ENCODE measurements at places on chromosomes 5 and 9.

DNA sequence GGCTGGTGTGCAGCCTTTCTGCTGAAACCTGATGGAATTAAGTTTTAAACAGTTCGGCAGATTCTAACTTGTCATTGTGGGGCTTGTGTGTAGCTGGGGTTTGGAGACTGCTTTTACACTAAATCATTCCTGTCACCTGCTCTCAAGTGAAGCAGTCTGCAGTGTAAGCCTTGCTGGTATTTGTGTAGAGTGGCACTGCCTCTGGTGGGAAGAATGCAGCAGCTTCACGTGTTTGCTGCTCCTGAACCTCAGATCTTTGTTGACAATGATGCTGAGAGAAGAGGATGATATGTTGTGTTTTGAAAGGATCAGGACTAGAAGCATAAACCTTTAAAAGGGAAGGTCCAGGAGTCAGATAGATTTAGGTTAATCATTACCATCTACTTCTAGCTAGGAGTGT lies 88.1 kb downstream of the KDM4C start:
- no peak for DNase-seq

DNA sequence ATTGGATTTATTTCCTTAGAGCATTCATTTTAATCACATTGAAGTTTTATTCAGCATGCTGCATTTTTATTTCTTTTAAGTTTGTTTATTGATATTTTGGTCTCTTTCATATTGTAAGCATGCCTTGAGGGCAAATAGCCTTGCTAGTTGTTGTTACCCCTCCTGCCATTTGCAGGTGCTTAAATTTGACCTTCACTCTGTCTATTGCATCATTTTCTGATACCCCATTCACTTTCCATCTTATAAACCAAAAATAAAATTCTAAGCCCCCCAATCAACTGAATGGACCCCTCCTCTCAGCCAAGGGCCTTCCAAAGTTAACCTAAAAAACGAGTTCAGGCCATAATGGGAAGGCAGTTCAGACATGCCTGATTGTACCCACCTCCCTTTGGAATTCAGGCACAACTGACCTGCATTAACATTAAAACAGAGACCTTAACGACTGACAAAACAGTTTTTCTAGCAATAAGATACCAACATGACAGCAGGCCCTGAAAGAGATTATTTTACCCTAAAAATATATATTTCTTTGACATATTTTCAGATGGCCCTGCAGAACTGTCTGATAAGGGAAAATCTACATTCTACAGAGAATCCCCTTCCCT lies 32.1 kb downstream of the TARS1 start:
- DNase-seq = no peak

GRCh38 chr5:115810761-115811160 lies 5.7 kb downstream of the CDO1 start:
- DNase-seq = no peak

- no peak for DNase-seq
Observed at GRCh38 chr5:52846182-52846842, 58.6 kb downstream of the ITGA1 start.

- no peak for DNase-seq
Observed at GRCh38 chr5:169716287-169716686, 79.2 kb downstream of the DOCK2 start.

DNA sequence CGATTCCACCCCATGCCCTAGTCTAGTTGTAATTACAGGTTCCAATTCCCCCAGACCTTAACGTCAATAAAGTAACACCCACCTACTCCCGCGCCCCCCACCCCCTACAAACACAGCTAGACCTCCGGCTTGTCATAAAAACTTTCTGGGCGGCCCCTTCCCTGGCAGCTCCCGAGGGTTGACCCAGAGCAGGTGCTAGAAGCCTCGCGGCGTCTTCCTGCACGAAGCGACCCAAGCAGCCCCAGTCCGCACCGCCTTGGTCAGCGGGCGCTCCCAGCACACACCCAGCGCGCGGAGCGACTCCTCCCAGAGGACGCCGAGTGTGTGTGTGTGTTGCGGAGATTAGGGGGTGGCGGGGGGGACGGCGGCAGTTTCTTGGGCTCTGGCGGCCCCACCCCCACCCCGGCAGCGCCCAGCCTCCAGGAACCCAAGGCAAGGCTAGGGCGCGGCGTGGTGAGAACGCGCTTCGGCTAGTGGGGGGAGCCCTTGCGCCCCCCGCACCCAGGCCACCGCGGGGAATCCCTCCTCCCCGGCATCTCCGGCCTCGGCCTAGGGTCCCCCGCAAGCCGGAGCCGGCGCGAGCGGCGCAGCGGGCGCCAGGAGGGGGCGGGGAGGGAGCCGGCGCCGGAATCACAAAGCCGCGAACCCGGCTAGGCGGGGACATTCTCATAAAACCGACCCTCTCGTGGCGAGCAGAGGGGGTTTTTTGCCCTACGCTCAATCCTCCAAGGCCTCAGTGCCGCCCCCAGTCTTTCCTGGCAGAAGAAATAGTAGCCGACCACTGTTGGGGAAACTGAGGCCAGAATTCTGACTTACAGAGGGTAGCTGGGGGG lies 2.2 kb downstream of the PCDH1 start:
- DNase-seq = no peak

DNA sequence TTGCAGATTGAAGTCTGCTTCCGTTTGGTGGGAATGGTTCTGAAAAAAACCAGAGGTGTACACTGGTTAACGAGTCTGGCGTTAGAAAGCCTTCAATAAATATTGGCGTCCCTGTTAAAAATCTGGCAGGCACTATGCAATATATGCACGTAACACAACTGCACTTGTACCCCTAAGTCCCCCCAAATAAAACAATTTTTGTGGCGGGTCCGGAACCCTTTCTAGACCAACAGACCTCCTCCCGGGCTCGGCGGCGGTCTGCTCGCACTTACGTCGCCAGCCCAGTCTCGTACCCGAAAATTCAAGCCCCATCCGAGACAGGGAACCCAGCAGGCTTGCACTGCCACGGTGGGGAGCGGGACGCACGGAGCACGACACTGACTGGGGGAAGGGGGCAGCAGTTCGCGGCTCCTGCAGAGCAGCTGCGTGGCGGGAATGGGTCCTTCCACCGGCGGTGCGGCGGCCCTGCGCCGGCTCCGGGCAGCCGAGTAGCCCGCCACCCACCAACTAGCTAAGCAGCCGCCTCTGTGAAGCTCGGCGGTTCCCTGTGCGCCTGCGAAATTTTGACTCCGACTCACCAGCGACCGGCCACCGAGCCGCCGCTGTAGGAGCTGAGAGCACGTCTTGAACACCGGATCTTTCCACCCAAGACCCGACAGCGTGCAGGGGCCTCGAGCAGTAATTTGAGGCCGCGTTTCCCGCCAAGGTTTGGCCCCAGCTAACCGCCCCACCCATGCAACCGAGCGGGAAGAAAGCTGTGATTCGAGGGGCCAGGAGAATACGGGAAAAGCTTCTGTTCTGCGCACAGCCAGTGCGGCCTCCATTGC lies 3.9 kb downstream of the MCIDAS start:
- DNase-seq = no peak

- no peak for DNase-seq
Observed at GRCh38 chr5:67202828-67203227, 6.2 kb upstream of the CD180 start.

GRCh38 chr5:133327946-133328401 lies 276.2 kb downstream of the HSPA4 start:
- no peak for DNase-seq

- no peak for DNase-seq
Observed at GRCh38 chr5:142618130-142618523, 67.8 kb downstream of the FGF1 start.

DNA sequence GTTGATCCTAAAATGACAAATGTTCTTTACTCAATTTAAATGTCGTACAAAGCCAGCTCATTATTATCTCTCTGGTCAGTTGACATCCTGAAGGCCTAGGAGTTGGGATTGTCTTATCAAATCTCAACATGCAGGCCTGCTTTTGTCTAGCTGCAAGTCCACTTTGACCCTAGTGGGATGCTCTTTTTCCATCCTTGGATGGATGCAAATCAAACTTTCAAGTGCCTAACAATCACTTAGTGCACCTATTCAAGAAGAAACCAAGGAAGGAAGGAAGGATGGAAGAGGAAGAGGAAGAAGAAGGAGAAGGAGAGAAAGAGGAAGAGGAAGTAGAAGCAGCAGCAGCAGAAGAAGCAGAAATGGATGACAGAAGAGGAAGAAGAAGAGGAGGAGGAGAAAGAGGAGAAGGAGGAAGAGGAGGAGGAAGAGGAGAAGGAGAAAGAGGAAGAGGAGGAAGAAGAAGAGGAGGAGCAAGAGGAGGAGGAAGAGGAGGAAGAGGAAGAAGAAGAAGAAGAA lies 109.6 kb downstream of the PIK3R1 start:
- DNase-seq = no peak

DNA sequence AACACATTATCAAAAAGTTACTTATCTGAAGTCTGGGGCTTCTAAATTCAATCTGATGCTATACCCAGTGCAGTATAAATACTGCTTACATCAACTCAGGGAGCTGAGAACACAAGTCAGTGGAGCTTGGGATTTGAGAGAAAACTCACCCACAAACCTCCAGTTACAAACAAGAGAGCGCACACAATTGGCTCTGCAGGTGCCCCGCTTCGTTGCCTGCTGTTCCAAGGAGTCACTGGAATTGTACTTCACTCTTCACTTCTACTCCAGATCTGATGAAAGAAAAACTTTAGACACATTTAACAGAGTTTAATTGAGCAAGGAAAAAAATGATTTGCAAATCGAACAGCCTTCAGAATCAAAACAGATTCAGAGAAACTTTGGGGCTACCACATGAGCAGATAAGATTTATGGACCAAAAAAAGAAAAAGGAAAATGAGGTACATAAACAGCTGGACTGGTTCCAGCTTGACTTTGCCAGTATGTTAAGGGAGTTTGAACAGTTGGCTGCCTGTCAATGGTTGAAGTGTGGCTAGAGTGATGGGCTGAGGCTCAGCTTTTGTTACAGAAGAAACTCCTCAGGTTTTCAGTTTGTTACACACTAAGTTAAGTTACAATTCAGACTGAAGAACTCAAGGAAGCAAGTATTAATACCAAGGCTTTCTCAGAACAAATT lies 156.6 kb downstream of the AOPEP start:
- DNase-seq = no peak

DNA sequence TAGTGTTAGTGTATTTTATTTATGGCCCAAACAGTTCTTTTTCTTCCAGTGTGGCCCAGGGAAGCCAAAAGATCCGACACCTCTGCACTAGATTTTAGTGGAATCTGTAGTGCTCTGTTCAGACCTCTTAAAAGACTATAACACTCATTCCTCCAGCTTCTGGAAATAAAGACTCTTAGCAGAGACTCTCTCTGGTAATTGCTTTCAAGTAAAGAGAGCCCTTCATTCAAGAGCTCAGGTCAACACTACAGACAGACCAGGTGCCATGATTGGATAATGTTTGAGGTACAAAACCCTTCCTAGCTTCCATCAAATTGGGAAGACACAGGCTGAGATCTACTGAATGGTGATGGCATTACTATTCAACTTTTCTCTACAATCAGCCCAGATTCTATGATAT lies 255.8 kb downstream of the PRDM9 start:
- DNase-seq = no peak

DNA sequence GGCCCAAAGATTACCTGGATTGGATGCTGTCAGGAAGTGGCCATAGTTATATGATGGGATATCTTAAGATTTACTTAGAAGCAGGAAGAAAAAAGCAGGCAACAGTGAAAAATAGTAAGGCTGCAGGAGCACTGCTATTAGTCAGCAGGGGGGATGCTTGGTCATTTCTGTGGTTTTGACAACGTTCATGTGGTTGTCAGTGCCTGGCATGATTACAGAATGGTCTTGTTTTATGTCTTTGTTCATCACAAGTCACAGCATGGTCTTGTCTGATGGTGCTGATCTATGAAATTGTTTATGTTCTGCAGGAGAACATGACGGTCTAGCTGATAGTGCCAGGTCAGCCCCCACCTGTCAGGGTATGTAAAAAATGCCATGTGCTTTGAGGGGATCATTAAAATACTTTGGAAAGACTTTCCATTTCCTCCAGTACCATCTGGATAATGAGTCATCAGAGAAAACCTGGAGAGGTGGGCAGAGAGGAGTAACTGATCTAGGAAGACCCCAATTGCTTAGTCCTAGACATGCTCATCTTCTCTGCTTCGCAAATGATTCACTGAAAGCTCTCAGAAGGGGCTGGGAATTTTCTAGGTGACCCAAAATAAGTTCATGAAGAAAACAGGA lies 48.5 kb downstream of the PLGRKT start:
- no peak for DNase-seq

DNA sequence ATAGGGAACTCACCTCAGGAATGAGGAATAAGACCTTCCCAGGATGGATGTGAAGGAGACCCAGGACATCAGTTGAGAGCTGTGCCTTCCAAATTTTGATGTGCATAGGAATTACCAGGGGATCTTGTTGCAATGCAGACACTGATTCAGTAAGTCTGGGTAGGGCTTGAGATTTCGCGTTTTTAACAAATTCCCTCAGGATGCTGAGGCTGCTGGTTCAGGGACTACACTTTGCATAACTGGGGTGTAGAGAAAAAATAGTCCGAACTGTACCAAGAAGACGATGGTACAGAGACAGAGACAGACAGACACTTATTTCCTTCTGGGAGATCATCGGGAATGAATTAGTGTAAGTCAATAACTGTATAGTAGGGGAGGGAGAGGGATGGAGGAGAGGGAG lies 82.3 kb upstream of the FREM1 start:
- DNase-seq = no peak

- DNase-seq = no peak
Observed at GRCh38 chr5:72204946-72205345, 97.7 kb downstream of the MAP1B start.

- no peak for DNase-seq
Observed at GRCh38 chr5:145683431-145683830, 151.7 kb downstream of the PRELID2 start.

GRCh38 chr9:72509635-72510034 lies 11.8 kb upstream of the TMC1 start:
- no peak for DNase-seq

- DNase-seq = no peak
Observed at GRCh38 chr5:96875791-96876291, 459 bp upstream of the ERAP2 start.

DNA sequence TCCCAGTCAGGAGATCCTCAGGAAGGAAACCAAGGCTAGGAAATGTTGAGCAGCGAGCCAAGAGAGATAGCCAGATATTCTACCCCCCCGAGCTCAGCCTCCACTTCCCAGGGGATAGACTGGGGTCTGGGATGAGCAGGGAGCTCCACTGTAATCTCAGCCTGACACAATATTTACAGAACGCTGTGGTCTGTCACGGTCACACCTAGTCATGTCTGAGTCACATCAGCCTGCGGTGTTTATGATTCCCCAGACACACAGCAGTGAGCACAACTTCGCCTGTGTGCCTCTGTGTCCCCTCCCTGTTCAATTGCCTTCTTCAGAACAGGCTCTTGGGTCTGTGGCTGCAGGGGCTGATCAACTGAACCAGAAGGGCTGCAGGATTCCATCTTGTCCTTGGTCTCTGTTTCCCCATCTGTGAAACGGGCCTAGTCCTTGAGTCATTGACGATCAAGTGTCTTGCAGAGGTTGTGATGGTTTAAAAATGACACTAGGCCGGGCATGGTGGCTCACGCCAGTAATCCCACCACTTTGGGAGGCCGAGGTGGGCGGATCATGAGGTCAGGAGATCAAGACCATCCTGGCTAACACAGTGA lies 8.6 kb upstream of the PRRX2 start:
- no peak for DNase-seq

DNA sequence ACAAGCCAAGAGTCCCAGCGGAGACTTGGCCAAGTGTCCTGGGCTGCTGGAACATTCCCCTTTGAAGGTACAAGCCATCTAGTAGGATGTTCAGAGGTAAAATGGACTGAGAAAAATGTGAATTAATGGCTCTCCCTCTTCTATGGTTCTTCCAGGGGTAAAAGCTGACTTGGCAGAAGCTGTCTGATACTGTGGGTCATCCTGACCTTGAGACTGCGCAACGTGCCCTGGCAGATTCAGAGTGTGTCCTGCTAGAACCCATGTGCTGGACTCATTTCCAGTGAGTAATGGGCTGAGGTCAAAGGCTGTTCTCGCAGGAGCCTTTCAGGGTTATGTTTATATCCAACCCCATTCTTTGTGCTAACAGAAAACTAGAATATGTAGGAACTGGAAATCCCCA lies 423.0 kb upstream of the CD180 start:
- DNase-seq = no peak
